GOT3 (cell line): ENCODE measurements at places on chromosomes 5 and 9.

GRCh38 chr9:76810377-76810957 lies 46.2 kb downstream of the PCA3 start:
- no peak for DNase-seq

DNA sequence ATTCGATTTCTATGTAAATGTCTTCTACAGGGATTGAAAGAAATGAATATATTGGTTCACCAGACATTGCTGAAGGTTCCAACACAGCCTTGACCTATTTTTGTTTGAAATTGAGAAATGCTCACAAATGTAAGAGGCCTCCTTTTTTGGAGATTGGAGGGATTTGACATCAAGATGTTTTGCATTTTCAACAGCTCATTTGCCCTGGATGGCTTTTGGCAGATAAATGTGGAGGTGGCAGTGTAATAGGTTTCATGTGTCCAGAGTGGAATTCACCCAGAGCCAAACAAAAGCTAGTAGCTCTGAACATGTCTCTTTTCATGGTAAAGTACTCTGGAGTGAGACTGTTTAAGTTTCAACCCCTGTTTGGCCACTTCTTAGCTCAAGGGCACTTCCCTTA lies 77.3 kb downstream of the PALM2AKAP2 start:
- no peak for DNase-seq

- DNase-seq = no peak
Measured at GRCh38 chr5:169298193-169298592, 2.7 kb downstream of the SLIT3 start.

DNA sequence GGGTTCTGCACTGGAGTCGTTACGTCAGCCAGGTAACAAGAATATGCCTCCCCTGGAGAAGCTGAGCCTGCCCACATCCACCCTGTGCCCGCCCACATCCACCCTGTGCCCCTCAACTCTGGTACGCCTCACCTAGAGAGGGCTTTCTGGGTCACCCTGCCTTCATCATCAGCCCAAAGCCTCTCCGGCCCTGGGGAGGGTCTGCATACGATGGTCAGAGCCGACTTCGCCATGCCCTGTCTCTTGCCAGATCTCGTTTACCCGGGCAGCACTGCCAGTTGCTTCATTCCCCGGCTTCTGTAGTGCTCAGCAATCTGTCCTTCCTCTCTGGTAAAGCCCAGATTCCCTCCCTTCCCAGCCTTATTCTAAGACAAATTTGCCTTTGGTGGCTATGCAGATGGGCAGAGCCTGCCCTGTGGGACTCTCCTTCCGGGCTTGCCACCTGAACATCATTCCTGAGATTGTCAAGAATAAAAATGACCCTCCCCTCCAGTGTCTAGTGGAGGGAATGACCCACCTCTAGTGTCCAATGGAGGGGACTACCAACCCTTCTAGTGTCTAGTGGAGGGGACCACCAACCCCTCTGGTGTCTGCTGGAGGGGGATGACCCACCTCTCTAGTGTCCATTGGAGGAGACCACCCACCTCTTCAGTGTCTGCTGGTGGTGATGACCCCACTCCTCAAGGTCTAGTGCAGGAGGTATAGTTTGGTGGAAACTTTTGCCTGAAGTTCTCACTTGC lies 3.4 kb downstream of the PLEKHG4B start:
- DNase-seq = no peak

DNA sequence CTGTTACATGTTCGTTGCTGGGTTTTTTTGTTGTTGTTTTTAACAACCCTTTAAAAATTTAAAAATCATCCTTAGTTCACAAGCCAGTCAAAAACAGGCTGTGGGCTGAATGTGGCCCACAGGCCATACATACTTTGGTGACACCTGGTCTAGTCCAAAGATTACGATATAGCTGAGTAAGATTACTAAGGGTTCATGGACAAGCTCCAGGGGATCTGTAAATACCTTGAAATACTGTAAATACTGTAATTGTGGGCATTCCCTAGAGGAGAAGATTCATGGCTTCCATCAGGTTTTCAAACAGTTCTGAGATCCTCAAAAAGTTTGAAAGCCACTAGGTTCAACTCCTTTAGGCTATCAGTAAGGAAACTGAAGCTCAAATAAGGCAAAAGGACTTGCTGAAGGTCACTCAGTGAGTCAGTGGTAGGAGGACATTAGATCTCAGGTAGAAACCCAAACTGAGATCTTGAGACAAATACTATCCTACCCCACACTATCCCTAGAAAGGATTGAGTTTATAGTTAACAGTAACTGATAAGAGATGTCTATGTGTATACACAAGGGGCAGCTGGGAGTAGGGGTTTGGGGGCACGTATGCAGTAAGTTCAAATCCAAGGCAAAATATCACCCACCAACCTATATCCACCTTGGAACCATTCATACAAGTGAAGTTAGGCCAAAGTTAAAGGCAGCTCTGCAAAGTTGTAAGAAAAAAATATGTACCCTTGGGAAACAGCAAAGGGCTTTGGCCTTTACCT lies 17.8 kb downstream of the RAB14 start:
- no peak for DNase-seq

DNA sequence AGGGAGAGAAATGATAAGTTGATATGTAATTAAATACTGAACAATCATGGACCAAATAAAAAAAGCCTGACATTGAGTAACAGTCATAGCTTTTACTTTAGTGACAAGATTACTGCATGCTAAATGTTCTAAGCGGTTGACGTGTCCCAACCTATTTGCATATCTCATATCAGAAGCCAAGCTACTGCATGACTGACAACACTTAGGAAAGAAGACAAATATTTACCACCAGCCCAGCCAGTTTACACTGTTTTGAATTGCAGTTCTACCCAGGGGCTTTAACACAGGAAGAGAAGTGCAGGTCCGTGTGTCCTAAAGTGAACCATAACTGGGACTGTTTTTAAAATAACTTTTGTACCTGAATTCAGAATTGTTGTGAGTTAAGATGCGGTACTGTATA lies 219.9 kb downstream of the PRDM9 start:
- no peak for DNase-seq

GRCh38 chr9:106716820-106717219 lies 146.1 kb upstream of the ZNF462 start:
- DNase-seq = no peak

DNA sequence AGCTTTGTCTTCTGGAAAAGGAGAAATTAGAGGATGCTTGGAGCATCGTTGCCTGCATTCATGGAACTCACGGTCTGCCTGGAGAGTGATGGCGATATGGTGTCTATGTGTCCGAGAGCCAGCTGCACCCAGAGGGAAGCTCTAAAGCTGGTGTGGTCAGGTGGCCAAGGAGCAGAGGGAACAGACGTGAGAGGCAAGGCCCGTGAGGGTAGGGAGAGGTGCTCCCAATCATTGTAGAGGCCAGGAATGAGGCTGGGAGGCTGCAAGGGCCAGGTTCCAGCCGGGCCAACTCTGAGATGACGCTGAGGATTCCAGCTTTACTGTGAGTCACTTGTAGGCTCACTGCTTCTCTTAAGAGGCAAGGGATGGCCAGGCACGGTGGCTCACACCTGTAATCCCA lies 7.6 kb downstream of the FGD3 start:
- DNase-seq = no peak

GRCh38 chr5:36135988-36136387 lies 15.7 kb downstream of the LMBRD2 start:
- DNase-seq = no peak

GRCh38 chr9:89807101-89807395 lies 202.2 kb downstream of the GADD45G start:
- DNase-seq = no peak

DNA sequence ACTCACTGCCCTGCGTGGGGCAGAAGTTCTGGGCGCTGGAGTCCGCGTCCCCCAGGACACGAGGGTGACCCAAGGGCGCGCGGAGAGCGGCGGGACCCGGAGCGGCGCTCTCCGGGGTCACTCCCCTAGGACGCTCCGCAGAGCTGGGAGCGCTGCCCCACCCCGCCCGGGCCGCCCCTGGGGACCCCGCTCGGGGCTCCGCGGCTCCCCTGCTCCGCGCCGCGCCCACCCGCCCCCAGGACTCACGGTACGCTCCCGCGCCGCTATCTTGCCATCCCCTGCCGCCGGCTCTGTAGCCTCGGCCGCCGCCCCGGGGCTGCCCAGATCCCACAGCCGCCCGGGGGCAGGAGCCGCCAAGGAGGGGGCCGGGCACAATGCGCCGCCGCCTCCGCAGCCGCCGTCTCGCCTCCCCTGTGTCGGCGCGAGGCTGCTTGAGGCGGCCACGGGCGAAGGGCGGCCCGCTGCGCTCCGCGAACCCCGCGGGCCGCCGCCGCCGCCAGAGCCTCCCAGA lies 303 bp downstream of the LIFR start:
- DNase-seq = no peak

DNA sequence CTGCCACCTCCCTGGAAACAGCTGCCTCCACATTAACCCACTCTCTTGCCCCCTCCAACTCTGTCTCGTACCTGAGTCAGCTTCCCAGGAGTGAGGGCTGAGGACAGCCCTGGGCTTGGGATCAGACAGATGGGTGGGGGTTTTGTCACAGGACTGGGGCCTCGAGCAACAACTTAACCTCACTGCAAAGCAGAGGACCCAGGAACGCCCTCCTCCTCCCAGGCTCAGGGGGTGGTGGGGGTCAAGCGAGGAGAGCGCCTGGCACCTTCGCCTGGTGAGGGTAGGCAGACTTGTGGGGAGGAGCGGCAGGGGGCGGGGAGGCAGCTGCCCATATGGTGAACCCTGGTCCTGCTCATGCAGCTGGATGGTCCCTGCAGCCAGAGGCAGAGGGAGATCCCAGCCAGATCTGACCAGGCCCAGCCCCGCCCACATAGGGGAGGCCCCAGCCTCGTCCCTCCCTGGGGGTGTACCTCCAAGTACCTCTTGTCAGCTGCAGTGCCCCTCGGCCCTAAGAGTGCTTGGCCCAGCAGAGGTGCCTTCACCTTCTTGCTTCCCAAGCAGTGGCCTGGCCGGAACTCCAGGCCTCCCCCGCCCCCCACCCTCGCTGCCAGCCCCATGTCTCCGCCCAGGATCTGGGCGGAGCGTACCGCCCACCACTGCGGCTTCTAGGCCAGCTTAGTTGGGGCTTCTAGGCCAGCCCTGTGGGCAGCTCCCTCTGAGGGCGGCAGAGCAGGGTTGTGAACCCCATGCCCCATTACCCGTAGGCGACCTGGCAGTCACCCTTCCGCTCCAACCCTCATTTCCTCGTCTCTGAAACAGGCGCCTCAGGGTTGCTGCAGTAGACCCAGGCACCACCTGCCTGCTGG lies at the start of gene SARDH:
SARDH (minus strand) TSS at position 579 of the 866 bp plus-strand sequence. CDS start 4,179 bp downstream, outside the sequence.
- DNase-seq = peak; percentile 32

DNA sequence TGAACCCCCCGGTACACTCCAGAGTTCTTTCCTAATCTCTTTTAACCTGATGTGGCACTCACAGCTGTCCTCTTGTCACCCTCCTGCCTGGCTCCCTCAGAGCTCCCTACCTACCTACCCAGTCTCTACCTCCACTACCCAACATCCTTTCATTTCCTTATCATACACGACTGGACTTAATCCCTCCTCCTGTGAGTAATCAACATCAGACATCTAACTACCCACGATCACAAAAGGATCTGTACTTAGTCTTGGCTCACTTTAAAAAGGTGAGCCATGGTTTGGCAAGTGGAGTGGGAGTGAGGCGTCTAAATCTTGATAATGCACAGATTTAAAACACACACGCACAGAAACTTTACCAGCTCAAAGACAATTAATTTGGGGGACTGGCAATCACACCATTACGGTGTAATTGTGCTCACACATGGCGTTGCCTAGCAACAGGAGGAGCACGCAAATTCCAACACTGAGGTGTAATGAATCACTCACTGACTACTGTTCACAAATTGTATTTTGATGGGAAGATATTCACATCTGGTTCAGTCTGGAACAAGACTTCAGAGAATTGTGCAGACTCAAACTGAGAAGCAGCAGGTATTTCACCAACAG lies 235.9 kb downstream of the EPB41L4A start:
- DNase-seq = no peak

DNA sequence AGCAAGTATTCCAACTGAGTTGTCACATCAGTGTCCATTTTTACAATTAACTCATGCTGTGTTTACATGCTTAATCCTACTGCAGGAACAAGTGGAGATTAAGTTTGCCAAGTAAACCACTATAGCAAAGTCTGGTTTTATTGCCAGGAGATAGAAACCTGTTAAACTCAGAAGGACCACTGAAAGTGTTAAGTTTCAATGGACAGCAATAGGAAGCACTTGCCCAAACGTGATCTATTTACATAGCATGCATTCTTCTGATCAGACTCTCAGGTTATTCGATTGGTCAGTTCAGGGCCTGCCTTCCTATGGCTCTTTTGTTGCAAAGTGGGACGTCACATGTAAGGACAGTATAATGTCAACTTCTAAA lies 28.0 kb upstream of the IFNK start:
- DNase-seq = no peak

DNA sequence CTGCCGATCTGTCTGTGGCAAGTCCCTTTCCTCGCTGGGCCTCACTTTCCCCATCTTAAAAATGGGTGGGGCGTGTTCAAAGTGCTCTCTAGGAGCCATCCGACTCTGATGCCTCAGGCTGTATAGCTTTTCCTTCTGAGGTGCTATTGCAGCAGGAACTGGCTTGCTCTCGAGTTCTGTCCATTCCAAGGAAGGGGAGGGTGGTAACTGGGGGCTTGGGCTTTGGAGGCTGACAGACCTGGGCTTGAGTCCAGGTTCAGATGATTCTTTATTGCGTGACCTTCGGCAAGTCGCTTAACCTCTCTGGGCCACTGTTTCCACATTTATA lies 139.5 kb downstream of the RGS3 start:
- no peak for DNase-seq

- no peak for DNase-seq
Measured at GRCh38 chr9:16652582-16652981, 217.9 kb downstream of the BNC2 start.

DNA sequence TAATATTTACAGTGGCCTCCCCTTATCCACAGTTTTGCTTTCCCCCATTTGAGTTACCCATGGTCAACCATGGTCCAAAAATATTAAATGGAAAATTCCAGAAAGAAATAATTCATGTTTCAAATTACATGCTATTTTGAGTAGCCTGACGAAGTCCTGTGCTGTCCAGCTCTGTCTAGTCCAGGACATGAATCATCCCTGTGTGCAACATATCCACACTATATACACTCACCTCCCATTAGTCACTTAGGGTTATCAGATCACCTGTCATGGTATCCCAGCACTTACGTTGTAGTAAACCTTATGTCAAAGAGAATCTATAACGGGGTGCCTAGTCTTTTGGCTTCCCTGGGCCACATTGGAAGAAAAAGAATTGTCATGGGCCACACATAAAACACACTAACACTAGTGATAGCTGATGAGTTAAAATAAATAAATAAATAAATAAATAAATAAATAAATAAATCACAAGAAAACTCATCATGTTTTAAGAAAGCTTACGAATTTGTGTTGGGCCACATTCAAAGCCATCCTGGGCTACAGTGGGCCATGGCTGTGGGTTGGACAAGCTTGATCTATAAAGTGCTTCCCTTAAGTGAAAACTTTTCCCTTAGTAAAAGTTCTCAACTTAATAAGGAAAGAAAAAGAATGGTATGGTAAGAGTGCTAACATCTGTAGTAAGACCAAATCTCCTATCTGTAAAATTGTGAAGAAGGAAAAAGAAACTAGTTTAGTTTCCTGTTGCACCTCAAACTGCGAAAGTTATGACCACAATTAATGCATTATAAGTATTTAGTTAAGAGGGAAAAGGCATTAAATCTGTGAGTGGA lies 15.9 kb upstream of the OMD start:
- no peak for DNase-seq
